Activated CD8-positive, alpha-beta T cell treated with anti-CD3 and anti-CD28 coated beads for 36 hours (primary cell): ENCODE measurements at places on chromosomes 7 and 10. TPM values are rescaled to one million over a fixed set of nuclear protein-coding genes. Genes with fewer than 3 reads are reported as not detected.

- H3K27ac ChIP-seq: peak overlapping the region; percentile 36
- no peaks in the 10 kb centered on the region for H3K27me3 ChIP-seq
- DNase-seq: no peak
- H3K36me3 ChIP-seq: peaks cover 22% of the 10 kb centered on the region
- H3K4me3 ChIP-seq: no peak overlapping the region
These were observed 21.5 kb downstream of the RBM33 start for GRCh38 chr7:155665957-155666287.

- H3K27ac ChIP-seq: no peak overlapping the region
- H3K27me3 ChIP-seq: no peaks in the 10 kb centered on the region
- H3K4me1 ChIP-seq: no peaks in the 10 kb centered on the region
- H3K4me3 ChIP-seq: no peak overlapping the region
- no peak for DNase-seq
These were observed 140.4 kb upstream of the MAGI2 start for GRCh38 chr7:79593866-79594301.

GRCh38 chr10:7944215-7944480 lies 110.3 kb upstream of the GATA3 start:
- H3K4me1 ChIP-seq: peaks cover 33% of the 10 kb centered on the region
- no peak for DNase-seq
- peaks cover 11% of the 10 kb centered on the region for H3K36me3 ChIP-seq
- H3K27me3 ChIP-seq: no peaks in the 10 kb centered on the region

- H3K4me1 ChIP-seq: no peaks in the 10 kb centered on the region
- no peak for DNase-seq
- no peaks in the 10 kb centered on the region for H3K36me3 ChIP-seq
- H3K27me3 ChIP-seq: no peaks in the 10 kb centered on the region
- no peak overlapping the region for H3K27ac ChIP-seq
These were observed 355.2 kb upstream of the LRGUK start for GRCh38 chr7:133771788-133772419.

- H3K36me3 ChIP-seq: peaks cover 48% of the 10 kb centered on the region
- H3K27me3 ChIP-seq: no peaks in the 10 kb centered on the region
- H3K4me1 ChIP-seq: no peaks in the 10 kb centered on the region
- DNase-seq: no peak
These were observed 89.0 kb downstream of the CUL1 start for GRCh38 chr7:148787571-148788295.

NSUN5 gene
- 55.6 TPM for total RNA-seq

GRCh38 chr10:43058716-43059335 lies 18.0 kb upstream of the RET start:
- H3K27me3 ChIP-seq: no peaks in the 10 kb centered on the region
- no peaks in the 10 kb centered on the region for H3K36me3 ChIP-seq
- DNase-seq: no peak
- H3K4me3 ChIP-seq: no peak overlapping the region
- H3K4me1 ChIP-seq: no peaks in the 10 kb centered on the region

GRCh38 chr10:52755297-52756062 lies 17.1 kb downstream of the MBL2 start:
- H3K36me3 ChIP-seq: no peaks in the 10 kb centered on the region
- H3K27me3 ChIP-seq: peaks cover 1% of the 10 kb centered on the region
- no peak overlapping the region for H3K4me3 ChIP-seq
- DNase-seq: no peak

GRK5 gene
- 15.6 TPM for total RNA-seq

CALCR gene
- total RNA-seq: not detected

FOXP2 gene
- not detected for total RNA-seq

- no peaks in the 10 kb centered on the region for H3K27me3 ChIP-seq
- no peaks in the 10 kb centered on the region for H3K36me3 ChIP-seq
- no peak overlapping the region for H3K4me3 ChIP-seq
- DNase-seq: no peak
These were observed 128.9 kb upstream of the VWC2 start for GRCh38 chr7:49644396-49645166.
